ENCODE measurements at places on chromosomes 6 and 20.

DNA sequence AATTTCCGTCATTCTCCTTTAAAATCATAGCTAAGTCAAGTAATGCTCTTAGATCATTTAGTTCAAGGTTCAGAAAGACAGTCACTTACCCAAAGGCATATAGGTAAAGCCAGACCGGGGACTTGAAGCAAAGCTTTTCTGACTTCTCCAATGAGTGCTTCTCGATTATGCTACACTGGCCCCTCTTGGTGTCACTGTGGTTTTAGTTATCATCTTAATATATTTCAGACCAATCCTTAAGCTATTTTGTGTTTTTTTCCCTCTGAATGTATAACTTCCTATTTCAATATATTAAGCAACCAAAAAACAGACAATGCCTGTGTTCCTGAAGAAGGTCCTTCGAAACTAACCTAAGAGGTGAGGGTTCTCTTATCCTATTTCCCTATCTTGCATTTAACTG lies 3.9 kb downstream of the PRDM1 start:
- DNase-seq = no peak

DNA sequence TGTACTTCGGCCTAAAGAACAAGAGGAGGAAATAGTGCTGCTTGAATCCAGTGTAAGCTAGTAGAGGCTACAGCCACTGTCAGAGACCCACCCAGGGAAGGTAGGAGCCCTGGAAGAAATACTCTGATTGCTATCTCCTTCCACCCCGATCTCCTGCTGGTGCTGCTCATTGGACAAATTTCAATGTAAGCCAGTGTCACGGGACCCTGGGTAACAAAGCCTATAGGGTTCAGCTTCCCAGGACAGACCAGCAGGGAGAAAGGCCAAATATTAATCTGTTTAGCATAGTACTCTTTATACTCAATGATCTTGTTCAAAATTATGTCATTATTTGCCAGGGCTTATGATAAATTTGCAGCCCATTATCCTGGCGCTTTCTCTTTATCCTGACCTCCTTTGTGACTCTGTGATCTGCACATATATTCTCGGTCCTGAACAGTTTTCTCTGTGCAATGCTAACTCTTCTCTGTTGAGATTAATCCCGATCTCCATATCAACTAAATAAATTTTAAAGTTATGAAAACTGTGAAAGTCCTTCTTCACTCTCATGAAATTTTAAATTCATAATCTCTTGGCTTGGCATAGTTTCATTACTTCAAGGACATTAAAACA lies 218.8 kb upstream of the PREP start:
- no peak for DNase-seq

DNA sequence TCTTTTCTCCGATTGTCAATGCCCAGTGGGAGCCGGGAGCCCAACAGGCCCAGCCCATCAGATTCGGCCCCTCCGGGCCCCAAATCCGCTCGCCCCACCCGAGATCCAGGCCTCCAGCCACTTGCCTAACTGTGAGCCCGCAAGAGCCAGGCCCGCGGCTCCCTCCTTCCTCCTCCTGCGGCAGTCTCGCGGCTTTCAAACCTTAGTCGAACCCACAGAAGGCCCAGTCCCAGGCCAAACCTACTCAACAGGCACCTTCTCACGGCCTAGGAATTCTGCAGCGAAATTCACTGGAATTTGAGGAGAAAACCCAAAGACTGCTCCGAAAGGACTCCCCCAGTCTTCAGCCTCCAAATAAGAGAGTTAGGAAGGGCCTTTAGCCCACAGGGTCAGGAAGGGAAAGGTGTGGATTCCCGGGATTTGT lies 2.8 kb upstream of the TFAP2A start:
- DNase-seq = no peak

GRCh38 chr6:50390416-50390815 lies 322.9 kb upstream of the TFAP2D start:
- DNase-seq = no peak

GRCh38 chr20:43379239-43379917 lies 78.3 kb upstream of the SRSF6 start:
- no peak for DNase-seq

DNA sequence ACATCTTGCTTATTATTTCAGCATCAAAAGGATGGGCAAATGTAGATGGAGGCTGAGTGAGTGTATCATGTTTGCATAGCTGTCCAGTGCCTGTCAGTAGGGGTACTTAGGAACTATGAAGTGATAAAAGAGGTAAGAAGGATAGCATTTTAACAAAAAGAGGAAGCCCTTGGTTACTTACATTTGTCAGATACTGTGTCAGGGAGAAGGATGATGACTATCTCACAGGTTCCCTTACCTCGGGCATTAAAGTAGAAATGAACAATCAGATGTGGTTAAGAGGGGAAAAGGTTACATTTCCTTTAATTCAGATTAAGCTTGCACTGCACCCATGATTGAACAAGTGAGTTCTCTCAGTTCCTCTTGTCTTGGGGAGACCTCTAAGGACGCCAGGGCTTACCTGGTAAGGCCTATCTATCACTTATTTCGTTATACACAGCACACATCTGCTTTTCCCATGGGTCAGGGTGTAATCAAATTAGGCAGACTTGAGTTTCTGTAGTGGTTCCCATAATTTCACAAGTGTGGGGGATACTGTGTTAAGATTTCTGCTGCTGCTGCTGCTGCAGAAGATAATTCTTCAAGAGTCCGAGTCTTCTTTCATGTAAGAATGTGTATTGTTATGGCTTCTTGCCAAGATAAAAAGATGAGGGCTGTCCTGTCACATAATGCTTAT lies 4.5 kb downstream of the FOXO3 start:
- no peak for DNase-seq

DNA sequence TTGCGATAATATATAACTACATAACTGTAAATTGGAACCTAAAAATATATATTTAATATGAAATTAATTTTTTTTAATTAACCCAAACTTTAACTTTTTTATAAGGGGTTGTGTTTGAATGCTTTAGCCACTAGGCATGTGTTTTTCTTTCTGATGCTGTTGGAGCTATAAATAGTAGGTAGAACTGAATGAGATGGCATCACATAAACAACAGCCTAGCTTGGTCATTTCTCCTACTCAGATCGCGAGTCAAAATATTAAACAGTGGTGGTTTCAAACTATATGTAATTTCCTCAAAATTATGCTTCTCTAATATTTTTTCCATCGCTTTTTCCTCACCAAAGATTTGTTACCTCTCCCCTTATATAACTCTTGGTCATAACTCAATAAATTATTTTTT lies 243.2 kb downstream of the ARID1B start:
- DNase-seq = no peak

- DNase-seq = no peak
These were observed 23.3 kb downstream of the NRSN1 start for GRCh38 chr6:24149296-24149695.

GRCh38 chr20:11882651-11883050 lies 35.0 kb upstream of the BTBD3 start:
- no peak for DNase-seq

- no peak for DNase-seq
These were observed 361.2 kb downstream of the RNF144B start for GRCh38 chr6:18748314-18748713.
